ENCODE measurements at places on chromosomes 1 and 21.

GRCh38 chr1:56339786-56340465 lies 239.4 kb downstream of the PLPP3 start:
- DNase-seq = no peak

DNA sequence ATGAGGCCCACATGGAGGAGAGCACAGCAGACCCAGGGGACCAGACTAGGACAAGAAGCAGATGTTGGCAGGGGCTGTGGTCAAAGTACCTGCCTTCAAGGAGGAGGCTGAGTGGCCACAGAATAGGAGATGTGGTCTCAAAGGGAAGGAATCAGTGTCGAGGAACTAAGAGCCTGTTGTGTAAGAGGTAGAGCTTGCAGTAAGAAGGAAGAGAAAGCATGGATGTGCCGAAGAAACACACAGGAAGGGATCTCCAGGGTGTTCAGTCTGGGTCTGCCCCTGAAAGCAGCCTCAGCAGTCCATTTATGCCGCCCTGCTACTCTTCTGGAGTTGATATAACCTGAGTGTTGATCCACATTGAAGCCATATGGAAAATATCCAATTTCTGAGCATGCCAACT lies 83.9 kb downstream of the NID1 start:
- DNase-seq = no peak

GRCh38 chr1:9195651-9196050 lies 38.9 kb upstream of the H6PD start:
- DNase-seq = no peak

- peak; percentile 54 for DNase-seq
These were observed 46.4 kb downstream of the CACHD1 start for GRCh38 chr1:64516301-64516700.

GRCh38 chr1:96557336-96557735 lies 164.2 kb upstream of the PTBP2 start:
- DNase-seq = peak; percentile 31

DNA sequence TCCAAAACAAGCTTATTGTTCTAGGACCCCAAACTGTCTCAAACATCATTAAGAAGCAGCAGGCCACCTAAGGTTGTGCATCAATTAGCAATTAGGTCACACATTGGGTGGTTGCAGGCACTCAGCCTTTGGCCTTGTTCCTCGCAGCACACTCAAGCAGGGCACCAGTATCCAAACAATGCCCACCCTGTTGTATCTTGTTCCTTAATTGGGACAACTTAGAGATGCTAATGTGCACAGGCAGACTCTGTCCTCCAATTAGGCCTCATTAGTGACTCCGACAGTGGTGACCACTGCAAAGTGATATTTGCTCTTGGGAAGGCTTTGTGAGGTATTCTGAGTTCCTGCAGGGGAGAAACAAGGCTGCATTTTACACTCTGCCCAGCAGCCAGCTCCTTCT lies 515.1 kb upstream of the PTBP2 start:
- DNase-seq = no peak

- no peak for DNase-seq
These were observed 4.8 kb upstream of the ASB17 start for GRCh38 chr1:75937034-75937433.

DNA sequence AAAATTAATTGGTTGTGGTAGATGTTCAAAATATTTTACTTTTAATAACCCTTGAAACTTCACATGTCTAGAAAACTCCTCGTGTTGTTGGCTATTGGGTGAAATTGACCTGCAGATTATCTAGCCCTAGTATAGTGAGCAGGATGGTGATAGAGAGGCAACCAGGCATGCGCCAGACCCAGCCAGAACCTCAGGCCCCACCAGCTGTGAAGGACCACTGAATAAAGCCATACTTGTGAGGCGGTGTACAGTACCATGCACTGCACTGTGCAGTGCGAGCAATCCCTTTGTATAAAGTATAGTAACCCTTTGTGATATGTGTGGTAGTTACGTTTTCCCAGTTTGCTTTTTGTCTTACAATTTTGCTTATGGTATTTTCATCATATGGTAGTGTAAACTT lies 8.5 kb downstream of the TTF2 start:
- DNase-seq = no peak

DNA sequence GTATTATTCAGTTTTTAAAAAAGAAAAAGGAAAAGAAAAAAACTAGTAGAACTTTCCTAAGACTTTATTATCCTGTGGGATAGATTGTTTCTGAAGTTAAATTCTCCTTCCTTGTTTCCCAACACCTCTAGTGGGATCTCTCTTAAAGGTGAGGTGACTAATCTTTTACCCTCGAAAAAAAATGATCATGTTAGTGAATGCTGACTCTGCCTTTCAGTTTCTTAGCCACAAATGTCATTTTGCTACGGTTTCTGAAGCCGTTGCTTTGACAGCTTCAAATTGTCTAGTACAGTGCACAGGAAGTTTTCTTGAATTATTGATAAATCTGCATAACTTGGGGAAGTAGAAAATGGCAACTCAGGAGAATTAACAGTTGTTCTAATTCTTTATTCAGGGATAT lies 13.0 kb upstream of the NEK7 start:
- DNase-seq = peak; percentile 25

Measured in kidney tubule cell (primary cell).